ENCODE measurements at places on chromosomes 4 and X. TPM values are rescaled to one million over a fixed set of nuclear protein-coding genes. Genes with fewer than 3 reads are reported as not detected.

The USP17L25 gene
- not detected for total RNA-seq

The DMP1 gene
- not detected for total RNA-seq

The LRIT3 gene
- under 0.01 TPM for total RNA-seq

The AFM gene
- total RNA-seq: not detected

The ADH7 gene
- not detected for total RNA-seq

The PFKFB1 gene
- total RNA-seq: not detected

The SOD3 gene
- 16.9 TPM for total RNA-seq

The GPR143 gene
- 1.5 TPM for total RNA-seq

The PRDM5 gene
- 12.2 TPM for total RNA-seq

The PPBP gene
- total RNA-seq: not detected

The GRID2 gene
- total RNA-seq: 0.32 TPM

The CTAG1A gene
- not detected for total RNA-seq

The C4orf50 gene
- not detected for total RNA-seq

Data from smooth muscle cell of the umbilical artery (primary cell).